Stimulated activated CD8-positive, alpha-beta memory T cell treated with anti-CD3 and anti-CD28 coated beads, Interleukin-7, amount 100 ng/mL, for 1 hour (primary cell): ENCODE measurements at places on chromosomes 3 and 15.

- no peak for DNase-seq
Measured at GRCh38 chr3:82082796-82083195, 321.4 kb upstream of the GBE1 start.

DNA sequence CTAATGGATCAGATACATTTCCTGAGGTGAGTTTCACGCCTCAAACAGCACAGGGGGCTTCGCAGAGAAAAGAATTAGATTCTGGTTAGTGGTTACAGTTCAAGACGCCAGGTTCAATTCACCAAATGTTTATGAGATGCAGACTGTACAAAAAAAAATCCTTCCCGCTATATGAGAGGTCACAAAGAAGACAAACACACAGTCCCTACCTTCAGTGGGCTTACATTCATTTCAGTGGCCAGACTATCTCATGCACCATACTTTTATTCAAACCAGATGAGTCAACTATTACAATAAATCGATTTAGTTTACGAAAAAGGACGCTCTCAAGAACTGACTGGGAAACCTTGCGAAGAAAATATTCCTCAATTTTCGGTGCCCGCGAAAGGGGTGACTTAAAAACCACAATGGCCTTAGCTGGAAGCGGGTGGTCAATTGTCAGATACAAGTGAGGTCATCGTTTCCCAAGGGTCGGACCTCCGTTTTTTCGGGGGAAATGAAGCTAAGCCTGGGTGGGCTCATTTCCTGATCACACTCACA is 695 bp downstream of the METTL6 start:
- no peak for DNase-seq

DNA sequence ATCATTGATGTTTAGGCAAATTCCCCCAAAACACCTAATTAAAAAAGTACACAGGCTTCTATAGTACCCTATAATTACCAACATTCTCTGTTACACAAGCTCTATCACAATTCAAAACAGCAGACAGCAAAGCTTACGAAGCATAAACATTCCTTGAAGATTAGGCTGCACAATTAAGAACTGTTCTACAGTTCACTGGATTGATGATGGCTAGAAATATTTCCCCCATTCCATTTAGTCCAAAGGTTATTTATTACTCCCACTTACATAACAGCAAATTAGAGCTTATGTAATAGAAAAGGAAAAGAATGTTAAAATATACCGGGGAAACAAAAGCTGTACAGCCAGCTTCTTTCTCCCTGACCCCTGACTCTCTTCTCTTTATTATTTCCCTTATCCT is 49.3 kb downstream of the UACA start:
- DNase-seq = no peak

GRCh38 chr3:143600756-143601718 is 247.2 kb downstream of the SLC9A9 start:
- no peak for DNase-seq

DNA sequence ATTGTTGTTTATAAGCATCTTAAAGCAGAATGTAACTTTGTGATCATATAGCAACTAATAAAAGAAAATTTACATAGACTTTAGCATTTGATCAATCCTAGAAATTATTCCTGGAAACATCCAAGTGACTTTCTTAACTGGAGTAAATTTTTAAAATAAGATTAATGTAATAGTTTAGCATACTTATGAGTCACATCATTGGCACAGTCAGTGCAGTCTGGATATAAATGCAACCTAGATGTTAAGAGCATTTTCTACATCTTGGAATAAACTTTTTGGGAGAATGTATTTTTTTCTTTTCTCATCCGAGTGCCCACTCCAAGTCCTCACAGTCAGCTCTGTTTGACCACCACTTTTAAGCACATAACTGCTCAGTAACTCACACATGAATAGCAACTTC is 324.6 kb upstream of the PLSCR5 start:
- DNase-seq = no peak

GRCh38 chr3:143442814-143443447 is 323.4 kb downstream of the CHST2 start:
- no peak for DNase-seq

DNA sequence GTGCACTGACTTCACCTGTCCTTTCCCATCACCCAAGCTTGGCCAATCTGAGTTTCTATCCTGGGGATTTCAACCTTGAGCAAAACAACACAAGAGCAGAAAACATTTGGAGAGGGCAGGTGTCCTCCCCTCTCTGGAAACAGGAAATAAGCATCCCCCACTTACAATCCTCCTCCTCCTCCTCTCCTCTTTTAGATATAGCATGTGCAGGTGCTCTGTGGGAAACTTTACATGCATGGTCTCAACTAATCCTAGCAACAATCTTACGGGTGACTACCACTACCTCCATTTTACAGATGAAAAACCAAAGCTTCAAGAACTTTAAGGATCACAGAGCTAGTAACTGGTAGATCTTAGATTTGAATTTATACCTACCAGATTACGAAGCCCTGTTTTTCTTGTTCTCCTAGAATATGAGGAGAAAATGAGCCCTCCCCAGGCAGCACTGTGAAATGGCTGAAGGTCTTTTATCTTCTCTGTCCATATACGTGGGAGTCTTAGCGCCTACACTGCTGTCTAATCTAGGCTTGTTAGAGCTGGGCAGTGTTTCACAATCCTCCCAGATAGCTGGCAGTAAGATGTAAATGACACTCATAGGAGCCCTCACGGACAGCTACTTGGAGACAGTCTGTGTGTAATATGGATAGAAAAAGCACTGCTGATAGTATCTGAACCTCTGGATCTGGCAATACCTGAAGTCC is 301.2 kb upstream of the PROK2 start:
- no peak for DNase-seq

DNA sequence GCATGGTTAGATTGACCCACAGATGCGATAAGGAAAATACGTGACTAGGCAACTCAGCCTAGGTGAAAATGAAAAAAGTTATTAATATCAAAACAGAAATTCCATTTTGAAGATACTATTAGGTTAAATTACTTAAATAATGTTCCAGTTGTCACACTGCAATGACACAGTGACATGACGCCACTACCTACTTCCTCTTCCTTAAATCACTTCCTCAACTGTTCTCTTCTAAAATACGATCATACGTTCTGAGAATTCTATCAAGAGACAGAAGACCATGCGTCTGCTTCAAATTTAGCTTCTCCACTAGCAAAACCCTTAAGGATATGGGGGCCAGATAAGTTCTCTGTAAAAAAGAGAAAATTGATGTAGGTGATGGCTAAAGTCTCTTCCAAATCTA is 18.2 kb downstream of the CMTM6 start:
- no peak for DNase-seq

DNA sequence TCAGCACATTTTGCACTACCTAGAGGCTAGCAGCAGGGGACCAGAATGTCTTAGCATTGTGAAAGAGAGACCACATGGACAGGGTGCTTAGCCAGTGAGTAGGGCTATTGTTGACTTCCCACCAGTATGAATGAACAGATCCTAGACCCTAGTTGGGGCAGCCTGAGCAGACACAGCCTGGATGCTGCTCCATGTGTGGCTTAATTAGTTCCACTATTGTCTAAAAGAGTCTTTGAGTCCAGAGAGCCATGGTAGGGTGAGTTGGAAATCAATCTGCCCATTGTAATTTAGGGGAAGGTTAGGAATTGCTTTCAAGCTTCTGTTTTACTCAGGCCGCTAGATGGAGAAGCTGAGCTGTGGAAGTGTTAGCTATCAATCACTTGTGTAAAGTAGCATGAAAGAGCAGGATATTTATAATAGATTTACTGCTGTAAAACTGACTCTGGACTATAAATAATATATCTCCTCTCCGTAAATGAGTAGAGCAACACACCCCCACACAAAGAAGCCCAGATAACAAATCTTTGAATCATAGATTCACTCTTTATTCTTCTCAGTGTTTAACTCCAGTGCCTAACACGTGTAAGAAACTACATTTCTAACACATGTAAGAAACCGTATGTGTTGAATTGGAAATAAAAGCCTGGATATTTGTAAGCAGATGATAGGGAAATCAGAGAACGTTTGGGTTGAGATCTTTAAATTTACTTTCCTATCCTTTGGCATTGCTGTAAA is 4.1 kb upstream of the GCSAM start:
- no peak for DNase-seq

DNA sequence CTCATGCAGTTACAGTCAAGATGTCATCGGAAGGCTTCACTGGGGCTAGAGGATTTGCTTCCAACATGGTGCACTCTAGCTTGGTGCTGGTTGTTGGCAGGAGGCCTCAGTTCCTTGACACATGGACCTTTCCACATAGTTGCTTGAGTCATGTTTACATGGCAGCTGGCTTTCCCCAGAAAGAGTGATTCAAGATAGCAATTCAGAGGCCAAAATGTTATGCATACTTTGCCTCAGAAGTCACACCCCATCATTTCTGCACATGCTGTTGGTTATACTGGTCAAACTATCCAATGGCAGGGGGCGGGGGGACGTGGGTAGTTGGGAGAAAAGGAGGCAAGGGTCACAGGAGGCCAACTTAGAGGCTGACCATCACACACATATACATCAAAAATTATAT is 58.7 kb downstream of the FOXB1 start:
- no peak for DNase-seq

- no peak for DNase-seq
Measured at GRCh38 chr3:54731732-54732445, 196.0 kb downstream of the LRTM1 start.

DNA sequence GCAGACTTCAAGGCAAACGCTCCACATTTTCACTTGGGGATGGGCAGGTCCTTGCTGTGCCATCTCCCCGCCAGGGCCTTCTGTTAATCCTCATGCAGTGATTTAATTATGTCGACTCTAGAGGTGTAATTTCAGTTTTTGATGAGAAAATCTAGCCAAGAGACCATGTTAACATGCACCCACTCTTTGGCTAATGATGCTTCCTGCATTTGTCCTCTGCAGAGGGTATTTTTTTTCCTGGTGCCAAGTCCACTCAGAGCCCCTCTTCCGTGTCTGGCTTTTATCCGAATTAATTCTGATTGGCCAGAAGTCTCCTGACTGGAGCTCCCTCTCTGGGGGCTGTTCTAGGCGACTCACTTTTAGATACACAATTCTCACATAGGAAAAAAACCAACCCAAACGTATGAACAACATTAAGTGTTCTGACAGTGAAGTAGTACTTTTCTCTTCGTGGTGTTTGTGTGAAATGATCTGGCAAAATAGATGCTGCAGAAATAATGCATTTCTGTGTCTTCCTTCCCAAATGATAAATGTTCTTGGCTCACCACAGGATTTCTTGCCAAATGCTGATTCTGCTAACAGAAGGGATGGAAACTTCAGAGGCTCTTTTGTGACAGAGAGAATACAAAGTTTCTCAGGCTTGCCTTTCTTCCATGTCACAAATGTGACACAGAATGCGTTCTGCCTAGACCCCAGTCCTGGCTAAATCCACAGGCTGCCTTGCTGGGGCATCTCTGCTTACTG is 190.0 kb downstream of the CACNA2D3 start:
- DNase-seq = no peak

GRCh38 chr3:151814588-151814987 is 672 bp downstream of the AADAC start:
- no peak for DNase-seq

DNA sequence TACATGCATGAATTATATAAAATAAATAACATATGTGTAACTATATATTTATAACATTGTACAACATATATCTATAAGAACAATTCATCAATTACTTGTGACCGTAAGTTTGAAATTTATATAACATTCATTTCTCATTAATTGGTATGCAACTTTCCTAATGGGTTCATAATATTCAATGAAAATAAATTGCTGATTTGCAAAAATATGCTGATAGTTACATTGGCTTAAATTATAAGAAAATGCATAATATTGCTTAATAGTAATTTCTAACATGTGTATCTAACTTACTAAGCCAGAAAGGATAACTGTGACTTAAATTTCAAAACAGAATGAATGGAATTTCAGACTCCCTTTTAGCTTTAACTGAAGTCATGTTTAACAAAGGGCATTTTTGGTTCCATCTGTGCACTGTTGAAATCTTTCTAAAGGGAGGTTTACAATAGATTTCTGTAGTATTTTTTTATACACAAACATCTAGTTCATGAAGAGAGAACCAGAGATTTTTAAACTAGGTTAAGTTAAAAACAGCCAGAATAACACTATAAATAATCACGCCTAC is 310.9 kb downstream of the TBC1D5 start:
- no peak for DNase-seq

DNA sequence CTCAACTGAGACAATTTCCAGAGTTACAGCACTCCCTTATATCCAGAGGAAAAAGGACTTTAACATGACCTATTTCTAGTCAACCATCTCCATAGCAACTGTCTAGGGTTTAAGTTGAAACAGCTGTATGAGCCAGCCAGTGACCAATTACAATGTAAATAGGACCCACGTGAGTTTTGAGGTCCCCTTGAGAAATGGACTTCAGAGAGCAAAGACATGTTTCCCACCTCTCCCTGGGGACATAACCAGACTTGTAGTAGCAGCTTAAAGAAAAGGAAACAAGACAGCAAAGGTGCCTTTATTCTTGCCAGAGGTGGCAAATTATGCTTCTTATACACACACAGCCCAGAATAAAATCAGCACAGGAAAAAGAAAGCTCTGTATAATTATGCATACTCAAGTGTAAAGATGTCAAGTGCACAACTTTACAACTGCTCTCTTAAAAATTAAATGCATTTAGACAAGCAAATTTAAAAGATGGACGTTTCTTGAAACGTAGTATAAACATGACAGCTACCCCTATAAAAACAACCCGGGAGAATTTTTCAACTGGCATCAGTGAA is 40.2 kb downstream of the SUMF1 start:
- DNase-seq = no peak

- DNase-seq = no peak
Measured at GRCh38 chr3:180036671-180037455, at the start of gene PEX5L. Gene PEX5L (minus strand): TSS chr3:180036937. CDS start chr3:180036599, 338 bp downstream.

DNA sequence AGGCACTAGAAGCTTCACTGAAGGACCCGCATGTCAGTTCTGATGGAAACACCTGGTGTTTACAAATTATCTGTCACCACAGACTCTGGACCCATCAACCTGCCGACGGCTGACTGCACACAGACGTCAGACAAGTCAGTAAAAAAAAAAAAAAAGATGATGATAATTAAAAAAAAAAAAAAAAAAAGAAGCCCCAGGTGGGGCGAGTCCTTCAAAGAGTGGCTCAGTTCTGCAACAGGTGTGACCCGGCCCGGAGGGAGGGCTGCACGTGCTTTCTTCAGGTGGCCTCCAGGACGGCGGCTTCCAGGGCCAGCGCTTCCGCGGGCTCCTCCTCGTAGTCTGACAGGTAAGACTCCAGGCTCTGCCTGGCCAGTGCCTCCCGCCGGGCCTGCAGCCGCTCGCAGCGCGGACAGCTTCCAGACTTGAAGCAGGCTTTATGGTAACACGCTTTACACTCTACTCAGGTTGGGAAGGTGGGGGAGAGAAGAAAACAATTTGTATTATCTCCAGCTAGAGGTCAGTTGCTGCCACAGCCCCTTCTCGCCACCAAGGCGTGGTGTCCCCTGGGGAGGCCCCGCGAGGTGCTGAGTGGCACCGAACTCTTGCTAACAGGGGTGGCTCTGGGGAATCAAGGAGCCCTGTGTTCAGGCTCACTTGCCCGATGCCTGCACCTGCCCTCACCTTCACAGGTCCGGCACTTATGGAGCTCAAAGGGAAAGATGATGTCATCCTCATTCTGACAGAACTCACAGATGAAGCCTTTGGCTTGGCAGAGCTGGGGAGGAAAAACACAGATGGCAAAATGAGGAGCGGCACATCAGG is 61.8 kb downstream of the RUBCN start:
- no peak for DNase-seq
